ENCODE measurements at places on chromosomes 11 and 22. TPM values are rescaled to one million over a fixed set of nuclear protein-coding genes. Genes with fewer than 3 reads are reported as not detected.

Gene LINC01488
- 0.14 TPM for total RNA-seq

Gene PDE2A
- total RNA-seq: 11.1 TPM

Gene MS4A7
- not detected for total RNA-seq

- ATAC-seq: no peak
These were observed 74.9 kb upstream of the KCNA4 start for GRCh38 chr11:30091737-30092136.

DNA sequence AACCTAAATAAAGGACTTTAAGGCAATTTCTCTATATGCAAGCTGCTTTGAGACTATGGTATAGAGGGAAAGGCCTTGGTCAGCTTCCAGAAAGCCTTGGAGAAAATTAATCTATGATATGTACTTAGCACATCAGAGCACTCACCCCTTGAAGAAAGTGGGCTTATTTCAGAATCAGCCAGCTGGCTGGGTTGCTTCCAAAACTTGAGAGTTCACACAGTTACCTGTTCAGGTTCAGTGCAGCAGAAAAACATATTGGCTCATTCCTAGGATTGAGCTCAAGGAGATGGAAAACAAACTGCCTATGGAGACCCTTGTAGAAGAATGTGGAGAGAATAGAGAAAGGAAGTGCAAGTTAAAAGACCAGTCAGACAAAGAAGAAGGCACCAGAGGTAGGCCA lies 22.7 kb downstream of the CCDC81 start:
- no peak for ATAC-seq
